ENCODE measurements at places on chromosomes 7 and 10.

- no peak for DNase-seq
Measured at GRCh38 chr10:104284846-104285245, 15.9 kb downstream of the GSTO2 start.

- DNase-seq = no peak
Measured at GRCh38 chr7:99005776-99006175, 127.4 kb downstream of the TRRAP start.

GRCh38 chr10:121886997-121887622, 40.7 kb downstream of the ATE1 start:
- DNase-seq = peak; percentile 2

DNA sequence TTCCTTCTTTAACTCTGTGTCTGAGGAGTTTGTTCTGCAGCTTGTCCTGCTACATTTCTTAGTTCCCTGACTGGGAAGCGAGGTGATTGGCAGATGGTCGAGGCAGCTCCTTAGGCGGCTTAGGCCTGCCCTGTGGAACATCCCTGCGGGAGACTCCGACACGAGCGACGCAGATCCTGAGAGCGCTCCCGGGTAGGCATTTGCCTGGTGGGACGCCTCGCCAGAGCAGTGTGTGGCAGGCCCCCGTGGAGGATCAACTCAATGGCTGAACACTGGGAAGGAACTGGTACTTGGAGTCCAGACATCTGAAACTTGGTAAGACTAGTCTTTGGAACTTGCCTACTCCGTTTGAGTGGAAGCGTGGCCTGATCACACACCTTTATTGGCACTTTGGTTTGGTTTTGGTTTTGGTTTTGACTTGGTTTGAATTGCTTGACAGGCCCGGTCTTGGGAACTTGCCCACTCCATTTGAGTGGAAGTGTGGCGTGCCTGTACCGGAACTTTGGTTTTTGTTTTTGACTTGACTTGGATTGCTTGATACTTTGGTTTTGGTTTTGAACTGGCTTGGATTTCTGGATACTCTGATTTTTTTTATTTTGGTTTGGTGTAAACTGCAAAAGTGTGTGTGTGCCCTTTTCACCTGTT, 42.6 kb downstream of the MAP3K8 start:
- DNase-seq = no peak

- no peak for DNase-seq
Measured at GRCh38 chr10:131982185-131982756, 548 bp upstream of the BNIP3 start.

DNA sequence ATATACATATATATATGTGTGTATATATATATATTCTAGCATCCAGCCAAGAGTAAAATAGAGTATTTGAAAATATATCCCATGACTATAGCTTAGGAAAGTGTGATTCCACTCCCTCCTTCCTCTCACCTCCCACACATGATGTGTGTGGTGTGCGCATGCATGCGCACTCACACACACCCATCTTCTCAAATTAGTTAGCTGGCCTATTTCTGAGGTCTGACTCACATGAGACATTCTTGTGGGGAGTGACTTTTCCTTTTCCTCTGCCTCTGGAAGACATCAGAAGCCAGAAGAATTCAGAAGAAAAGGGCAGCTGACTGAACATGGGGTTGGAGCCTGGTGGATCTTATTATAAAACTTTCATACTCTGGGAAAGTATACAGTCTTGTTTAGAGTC, 793.5 kb upstream of the ZNF722 start:
- no peak for DNase-seq

DNA sequence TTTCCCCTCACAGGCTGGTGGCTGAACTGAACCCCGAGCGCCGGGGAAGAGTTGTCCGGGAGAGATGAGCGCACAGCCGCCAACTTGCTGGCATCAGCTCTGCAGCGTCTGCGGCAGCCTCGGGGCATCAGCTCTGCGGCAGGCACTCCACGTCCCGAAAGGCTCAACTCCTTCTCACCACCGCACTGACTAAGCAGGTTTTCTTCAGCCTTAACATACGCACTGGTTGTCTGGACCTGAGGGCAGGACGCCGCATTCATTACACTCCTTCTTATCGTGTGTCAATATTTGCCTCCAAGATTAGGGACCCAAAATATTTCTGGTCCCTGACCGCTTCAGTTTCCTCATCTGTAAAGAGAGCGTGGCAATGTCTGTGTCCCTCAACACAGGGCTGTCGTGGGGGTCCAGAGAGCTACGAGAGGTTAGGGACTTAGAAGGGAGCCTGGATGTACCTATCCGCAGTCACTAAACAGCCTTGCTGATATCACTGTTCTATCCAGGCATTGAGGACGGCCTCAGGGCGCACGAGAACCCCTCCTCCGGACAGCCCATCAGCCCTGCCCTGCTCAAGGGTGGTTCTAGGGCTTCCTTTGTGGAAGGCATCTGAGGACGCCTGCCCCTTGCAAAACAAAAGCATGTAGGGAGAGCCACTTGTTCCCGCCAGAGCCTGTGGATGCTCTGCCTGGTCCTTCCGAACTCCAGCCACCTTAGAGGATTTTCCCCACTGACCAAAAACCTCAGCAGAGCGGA, 42.8 kb upstream of the FIGNL1 start:
- no peak for DNase-seq

- DNase-seq = no peak
Measured at GRCh38 chr7:81167934-81168333, 249.1 kb upstream of the SEMA3C start.

DNA sequence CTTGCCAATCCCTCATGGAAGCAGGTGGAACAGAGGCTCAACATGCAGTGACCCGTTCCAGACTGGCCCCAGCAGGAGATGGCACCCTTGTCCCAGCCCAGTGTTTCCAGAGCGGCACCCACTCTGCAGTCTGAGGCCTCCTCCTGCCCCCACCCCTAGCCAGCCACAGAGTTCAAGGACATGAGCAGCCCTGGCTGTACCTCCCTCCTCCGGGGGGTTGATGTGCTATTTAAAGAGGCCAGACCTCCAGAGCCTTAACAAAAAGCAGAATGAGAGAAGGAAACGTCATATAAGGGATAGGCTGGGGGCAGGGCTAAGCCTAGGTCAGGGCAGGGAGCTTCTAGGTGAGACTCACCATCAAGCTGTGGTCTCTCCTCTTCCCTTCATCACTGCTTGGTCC, 115.7 kb upstream of the NANOS1 start:
- no peak for DNase-seq

- no peak for DNase-seq
Measured at GRCh38 chr10:27366769-27367168, 126.2 kb upstream of the ACBD5 start.

GRCh38 chr7:48901966-48902365, 22.4 kb upstream of the CDC14C start:
- no peak for DNase-seq

DNA sequence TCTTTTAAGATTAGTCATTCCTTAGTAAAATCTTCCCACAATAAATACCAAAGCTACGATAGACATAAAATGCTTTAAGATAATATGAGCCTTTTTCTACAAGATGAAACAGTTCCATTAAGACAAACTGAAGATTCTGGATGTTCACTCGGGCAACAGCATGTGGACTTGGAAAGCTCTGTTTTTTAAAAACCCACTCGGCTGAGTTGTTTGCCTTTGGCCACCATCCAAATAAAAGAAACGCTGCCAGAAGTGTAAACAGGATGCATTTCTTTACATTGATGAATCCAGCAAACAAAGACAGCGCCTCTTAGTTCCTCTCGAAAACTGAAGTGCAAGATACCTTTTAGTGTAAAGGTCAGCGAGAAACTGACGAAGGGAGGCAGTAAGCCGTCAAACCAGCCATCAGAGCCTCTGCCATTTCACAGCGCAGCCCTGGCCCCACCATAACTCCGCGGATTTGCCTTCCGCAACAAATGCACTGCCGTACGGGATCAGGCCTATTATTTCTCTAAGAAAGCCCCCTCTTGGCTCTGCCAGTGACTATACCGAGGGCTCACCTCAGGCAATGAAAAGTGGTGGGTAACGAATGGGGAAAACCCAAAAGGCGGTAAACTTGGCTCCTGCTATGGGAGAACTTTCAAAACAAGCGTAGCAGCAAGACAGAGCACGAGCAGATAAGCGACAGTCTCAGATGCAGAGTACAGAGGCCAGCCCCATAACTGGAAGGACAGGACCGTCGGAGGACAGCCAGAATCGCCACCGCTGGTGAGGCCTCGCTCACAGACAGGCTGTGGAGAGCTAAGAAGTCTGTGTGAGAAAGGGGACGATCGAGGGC, 41.4 kb downstream of the GNA12 start:
- no peak for DNase-seq

DNA sequence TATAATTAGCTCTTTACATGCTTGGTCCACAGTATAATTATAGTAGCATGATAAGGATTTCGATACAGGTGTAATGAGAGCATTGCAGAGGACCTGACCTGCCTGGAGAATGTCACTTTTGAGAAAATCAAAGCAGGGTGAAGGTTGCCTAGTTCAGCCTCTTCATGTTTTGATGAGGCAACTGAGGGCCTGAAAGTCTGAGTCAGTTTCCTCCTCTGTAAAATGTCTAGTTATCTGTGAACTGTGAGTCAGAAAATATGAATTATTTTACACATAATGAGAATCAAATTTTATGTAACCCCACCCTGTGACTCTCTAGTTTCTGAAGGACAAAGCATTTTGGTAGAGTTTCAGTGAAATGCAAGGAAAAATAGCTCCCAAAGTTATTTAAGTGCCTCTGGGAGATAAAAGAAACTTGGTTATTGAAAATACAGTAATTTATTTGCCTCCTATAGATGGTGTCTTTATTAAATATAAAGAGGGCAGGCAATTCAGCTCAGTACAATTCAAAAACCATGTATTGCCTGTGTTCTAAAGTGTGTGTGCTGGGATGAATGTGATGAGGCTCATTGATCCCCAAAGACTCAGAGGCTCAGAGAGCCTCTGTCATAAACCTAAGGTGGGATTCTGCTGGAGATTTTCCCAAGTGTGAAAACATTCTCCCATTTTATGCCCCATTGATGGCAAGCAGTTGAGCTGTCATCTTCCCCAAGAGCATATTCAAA, 37.3 kb upstream of the SAMD9L start:
- no peak for DNase-seq

- DNase-seq = no peak
Measured at GRCh38 chr10:121096617-121097431, 245.7 kb downstream of the WDR11 start.

- no peak for DNase-seq
Measured at GRCh38 chr7:41384418-41384817, 318.5 kb downstream of the INHBA start.

- DNase-seq = no peak
Measured at GRCh38 chr10:95297402-95297801, 6.6 kb upstream of the PDLIM1 start.

DNA sequence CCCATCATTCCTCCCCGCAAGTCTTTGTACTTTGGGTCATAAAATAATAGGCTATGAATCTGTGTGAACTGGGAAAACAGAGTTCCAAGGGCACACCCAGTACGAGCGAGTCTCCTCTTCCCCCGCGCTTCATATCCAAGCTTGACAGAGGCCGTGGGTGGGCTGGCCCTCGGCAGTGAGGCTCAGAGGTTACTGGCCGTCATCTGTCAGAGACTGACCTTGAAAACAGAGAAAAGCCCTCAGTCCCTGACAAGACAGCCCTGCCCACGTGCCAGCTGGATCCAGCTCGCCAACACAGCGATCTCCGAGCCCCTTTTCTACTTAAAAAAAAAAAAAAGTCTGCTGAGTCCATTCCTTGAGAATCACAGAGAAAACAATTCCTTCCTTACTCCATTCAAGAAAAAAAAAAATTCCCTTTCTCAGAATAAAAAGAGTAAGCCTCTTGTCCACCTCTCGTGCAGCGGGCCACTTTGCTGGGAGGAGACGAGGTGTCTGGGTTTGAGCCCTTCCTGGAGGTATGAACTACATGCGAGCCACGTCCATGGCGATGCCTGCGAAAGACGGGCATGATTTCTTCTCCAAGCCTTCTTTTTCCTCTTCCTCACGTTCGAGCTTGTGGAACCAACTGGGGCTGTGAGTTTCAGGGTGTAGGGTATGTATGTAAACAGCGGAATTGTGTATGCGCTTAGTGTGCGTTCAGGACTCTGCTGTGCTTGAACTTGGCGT, 744 bp upstream of the BICC1 start:
- DNase-seq = no peak

DNA sequence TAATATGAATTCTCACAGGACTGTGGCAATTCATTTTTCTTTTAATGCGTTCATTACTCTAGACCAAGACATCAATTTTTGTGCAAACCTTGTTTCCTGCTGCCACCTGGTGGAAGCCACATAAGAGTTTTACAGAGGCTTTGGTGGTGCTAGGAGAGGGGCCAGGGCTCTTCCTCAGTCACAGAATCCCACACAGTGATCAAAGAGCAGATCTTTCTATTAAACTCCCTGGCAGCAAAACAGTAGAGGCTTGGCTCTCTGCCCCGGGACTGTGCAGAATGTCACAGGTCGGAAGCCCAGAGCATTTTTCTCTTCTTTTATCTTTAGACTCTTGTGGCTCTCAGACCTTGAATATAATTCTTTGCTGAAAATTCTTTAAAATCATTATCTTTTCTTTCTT, 506.4 kb upstream of the C7orf33 start:
- DNase-seq = no peak
